ENCODE measurements at places on chromosomes 2 and 18.

GRCh38 chr2:62489162-62489561, 16.8 kb downstream of the TMEM17 start:
- DNase-seq = peak; percentile 86

DNA sequence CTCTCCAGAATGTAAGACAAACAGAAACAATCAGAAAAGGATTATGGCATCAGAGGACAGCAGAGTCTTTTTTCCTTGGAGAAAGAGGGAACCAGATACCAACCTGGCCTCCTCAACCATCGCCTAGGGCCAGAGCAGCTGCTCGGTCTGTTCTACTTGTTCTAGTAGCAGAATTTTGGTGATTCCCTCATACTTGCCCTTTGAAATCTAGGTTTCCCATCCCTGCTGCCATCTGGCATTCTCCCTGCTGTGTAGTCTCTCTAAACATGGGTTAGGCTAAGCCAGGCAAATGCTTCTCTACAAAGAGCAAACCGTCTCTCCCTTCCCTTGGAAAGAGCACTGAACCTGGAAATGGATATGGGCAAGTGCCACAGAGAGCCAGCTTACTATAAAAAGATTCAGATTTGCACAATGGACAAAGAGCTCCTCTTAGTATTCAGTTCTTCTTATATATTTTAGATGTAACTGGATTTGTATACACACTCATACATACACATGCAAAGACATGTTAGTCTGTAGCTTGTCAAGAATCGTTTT, 208.6 kb upstream of the ST6GAL2 start:
- DNase-seq = no peak

DNA sequence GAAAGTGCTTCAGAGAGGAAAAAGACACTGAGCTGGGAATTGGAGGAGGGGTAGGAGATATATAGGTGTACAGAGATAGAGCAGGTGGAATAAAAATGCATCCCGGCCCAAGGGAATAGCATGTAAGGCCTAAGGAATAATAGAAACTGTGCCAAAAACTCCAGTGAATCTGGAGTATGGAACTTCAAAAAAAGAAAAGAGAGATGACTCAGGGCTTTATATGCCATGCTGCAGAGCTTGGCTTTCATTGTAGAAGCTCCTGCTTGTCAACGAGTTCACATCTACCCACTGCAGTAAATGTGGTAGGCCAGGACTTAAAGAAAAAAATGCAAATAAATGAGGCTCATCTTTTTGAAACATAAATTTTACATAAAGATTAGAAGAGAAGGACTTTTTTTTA, 131.8 kb downstream of the MREG start:
- DNase-seq = peak; percentile 71

GRCh38 chr2:24618144-24618543, 127.1 kb downstream of the NCOA1 start:
- no peak for DNase-seq

DNA sequence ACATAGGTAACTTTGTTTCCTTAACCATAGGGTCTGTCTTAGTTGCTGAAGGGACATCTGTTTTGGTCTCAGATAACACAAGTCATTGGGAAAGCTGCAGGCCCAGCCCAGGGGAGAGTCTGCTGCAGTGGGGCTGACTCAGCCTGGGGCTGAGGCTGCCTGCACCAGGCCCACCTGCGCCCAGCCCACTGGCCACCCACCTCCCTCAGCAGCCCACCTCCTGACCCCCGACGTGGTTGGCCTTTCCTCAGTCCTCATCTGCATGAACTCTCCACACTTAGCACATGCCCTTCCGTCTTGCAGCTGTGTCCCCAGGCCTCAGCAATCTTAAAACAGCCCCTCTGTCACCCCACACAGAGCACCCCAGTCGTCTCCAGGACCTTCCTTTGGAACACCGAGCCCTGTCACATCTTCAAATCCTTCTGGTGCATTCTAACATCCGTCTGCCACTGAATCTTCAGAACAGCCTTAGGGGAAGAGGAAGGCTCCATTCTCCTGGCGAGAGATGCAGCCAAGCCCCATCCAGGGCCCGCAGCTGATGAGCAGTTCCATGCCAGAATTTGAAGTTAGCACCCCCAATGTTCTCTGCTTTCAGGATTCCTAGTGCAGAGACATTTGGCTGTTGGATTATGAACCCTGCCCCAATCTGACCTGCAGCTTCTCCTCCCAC, 231.4 kb downstream of the SEPTIN10 start:
- no peak for DNase-seq

Data from fibroblast of skin of back (primary cell).